ENCODE measurements at places on chromosomes 13 and 19.

- DNase-seq, result no peak
These were observed 31.0 kb downstream of the PIP5K1C start for GRCh38 chr19:3669082-3669946.

- no peak for DNase-seq
These were observed 22.7 kb downstream of the CCNA1 start for GRCh38 chr13:36454987-36455386.

- DNase-seq, result no peak
These were observed 757.6 kb downstream of the LIG4 start for GRCh38 chr13:107457686-107458085.

- DNase-seq, result peak; percentile 56
These were observed 43.8 kb downstream of the CCDC122 start for GRCh38 chr13:43835701-43836100.

GRCh38 chr19:19355606-19356139 lies 35.0 kb downstream of the MAU2 start:
- DNase-seq, result no peak

GRCh38 chr19:48905664-48906063 lies 5.6 kb downstream of the NUCB1 start:
- no peak for DNase-seq

- no peak for DNase-seq
These were observed 171.8 kb downstream of the MZT1 start for GRCh38 chr13:72555601-72556000.

GRCh38 chr13:64480211-64480610 lies 2749.9 kb downstream of the PCDH9 start:
- DNase-seq, result no peak

DNA sequence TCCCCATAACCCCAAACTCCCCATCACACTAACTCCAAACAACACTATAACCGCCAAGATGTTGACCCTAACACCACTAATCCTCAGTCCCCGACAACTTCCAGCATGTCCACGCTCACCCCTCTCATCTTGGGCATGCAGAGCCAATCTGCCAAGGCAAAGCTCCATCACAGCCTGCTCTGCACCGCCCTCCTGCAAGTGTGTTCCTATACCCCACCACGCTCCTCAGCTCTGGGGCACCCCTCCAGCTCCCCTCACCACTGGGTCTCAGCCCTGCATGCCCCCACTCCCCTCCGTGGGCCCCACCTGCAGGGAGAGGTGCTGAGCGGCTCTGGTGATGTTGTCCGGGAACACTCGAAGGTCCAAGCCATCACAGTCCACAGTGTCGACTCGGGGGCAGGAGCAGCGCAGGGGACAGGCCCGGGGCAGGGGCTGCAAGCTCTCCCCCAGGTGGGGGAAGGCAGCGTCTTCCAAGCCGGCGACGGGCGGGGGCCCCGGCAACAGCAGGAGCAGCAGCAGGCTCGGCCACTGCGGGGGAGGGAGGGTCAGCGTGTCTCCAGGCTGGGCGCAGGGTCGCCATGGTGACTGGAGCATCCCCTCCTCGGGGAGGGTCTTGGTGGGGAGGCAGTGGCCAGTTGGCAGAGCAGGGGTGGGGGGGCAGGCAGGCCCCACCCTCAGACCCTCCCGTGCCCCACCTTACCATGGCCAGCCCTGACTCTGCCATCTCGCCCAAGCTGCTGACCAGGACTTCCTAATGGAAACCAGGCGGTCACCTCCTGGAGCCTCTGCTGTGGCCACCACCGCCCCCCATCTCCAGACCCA lies 527 bp downstream of the PODNL1 start:
- DNase-seq, result no peak

DNA sequence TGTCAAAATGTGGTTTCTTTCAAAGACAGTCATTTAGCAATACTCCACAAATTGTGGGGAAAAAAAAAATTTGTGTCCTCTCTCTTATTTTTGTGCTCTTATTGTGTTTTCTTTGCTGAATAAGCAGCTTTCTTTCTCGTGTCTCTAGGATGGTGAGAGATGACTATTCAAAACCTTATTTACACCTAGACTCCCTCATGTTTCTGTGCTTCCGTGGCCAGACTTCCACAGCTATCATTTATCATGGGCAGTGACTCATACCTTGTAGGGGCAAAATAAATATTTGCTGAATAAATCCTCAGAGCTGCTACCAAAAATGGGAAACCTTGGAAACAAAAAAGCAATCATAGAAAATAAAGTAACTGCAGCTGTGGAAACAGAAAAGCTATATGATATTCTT lies 204.9 kb upstream of the MIR17HG start:
- DNase-seq, result peak; percentile 87

DNA sequence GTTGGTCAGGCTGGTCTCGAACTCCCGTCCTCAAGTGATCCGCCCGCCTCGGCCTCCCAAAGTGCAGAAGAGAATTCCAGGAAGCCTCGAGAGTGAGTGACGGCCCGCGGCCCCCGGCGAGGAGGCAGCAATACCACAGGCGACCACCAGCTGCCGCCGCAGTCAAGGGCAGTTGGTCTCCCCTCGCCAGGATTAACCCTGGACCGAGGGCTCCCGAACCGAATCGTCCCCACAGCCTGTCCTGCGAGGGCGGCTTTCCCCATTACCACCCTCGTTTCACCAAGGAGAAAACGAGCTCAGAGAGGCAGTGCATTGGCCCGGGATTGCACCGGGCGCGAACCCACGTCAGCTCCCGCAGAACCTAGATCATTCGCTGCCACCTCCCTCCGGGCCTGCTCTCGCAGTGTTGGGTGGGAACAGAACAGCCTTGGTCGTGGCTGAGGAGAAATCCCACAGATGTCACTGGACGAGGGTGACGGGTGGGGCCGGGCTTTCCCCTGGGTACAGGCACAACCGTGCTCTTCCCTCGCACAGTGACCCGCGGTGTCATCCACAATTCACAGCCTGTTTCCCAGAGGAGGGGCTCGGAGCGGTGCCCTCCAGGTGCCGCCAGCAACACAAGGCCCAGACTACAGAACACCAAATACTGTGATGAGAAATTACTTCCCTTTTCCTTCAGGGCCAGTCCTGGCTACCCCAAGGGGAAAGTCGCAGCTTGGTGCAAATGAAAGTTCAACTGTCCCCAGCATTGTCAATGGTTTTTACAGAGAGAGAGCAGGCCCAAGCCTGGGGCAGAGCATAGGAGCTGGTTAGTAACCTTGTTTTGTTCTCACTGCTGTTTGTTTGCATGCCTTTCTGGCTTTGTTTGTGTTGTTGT lies 24.8 kb downstream of the C2CD4C start:
- no peak for DNase-seq

GRCh38 chr19:7545300-7545699 lies 9.8 kb downstream of the PNPLA6 start:
- no peak for DNase-seq

GRCh38 chr19:28428663-28429348 lies 784.1 kb downstream of the UQCRFS1 start:
- no peak for DNase-seq

GRCh38 chr13:31882794-31883193 lies 143.5 kb downstream of the RXFP2 start:
- DNase-seq, result no peak

- peak; percentile 7 for DNase-seq
These were observed 1264.6 kb downstream of the PCDH9 start for GRCh38 chr13:65965501-65965900.

GRCh38 chr19:55270172-55270942 lies 9.6 kb downstream of the HSPBP1 start:
- DNase-seq, result no peak

GRCh38 chr13:87129602-87130300 lies 541.4 kb upstream of the SLITRK5 start:
- DNase-seq, result no peak

- DNase-seq, result peak; percentile 98
These were observed at the start of gene NECTIN2 for GRCh38 chr19:44845612-44846454. TSS of gene NECTIN2 (plus strand) at chr19:44846297. CDS start at chr19:44846526, 229 bp downstream.

DNA sequence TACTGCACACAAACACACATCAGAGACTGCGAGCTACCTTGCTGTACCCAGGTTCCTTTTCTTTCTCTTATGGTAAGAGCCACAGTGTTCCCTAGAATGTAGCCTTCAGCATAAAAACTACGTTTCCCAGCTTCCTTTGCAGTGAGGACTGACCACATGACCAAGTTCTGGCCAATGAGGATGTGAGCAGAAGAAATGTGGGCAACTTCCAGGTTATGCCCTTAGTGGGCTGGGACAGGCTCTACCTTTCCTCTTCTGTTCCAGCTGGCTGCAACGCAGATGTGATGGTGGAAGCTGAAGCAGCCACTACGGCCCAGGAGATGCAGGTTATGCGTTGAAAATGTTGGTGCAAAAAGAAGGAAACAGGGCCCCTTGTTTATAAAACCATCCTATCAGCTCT lies 27.5 kb downstream of the VRK3 start:
- no peak for DNase-seq

GRCh38 chr19:28633319-28634018 lies 579.5 kb downstream of the UQCRFS1 start:
- DNase-seq, result peak; percentile 16

- peak; percentile 10 for DNase-seq
These were observed 269.3 kb upstream of the MIR17HG start for GRCh38 chr13:91078093-91078679.

- peak; percentile 64 for DNase-seq
These were observed 7.0 kb downstream of the ARMC6 start for GRCh38 chr19:19040417-19040816.

DNA sequence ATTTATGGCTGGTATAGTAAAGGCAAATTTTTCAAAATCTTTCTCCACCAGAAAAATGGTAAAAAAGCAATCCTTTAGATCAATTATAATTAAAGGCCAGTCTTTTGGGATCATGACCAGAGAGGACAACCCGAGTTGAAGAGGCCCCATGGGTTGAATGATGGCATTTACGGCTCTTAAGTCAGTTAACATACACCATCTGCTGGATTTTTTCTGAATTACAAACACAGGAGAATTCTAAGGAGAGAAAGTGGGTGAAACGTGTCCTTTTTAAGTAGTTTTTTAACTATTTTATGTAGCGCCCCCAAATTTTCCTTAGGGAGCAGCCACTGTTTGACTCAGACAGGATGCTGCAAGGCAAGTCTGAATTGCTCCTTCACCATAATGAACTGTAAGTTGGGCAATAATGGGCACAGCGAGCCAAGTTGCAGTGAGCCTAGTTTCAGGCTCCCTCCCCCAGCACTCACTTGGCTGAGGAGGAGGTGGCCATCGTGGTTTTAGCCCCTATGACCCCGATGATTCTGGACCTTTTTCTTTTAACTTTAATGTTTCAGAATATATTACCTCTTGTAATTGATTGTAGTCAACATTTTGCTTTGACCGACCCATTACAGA lies 13.6 kb upstream of the ZNF611 start:
- DNase-seq, result peak; percentile 13

DNA sequence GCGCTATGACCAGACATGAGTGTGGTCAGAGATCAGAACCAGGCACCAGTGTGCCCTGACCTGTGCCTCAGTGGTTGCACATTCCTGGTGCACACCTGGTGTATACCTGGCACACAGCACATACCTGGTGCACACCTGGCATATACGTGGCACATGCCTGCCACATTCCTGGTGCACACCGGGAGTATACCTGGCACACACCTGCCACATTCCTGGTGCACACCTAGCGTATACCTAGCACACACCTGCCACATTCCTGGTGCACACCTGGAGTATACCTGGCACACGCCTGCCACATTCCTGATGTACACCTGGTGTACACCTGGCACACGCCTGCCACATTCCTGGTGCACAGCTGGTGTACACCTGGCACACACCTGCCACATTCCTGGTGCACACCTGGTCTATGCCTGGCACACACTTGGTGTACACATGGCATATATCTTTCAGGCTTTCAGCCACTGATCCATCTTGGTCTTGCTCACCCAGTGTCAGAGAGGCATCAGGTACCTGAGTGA lies 61.3 kb upstream of the ADGRL1 start:
- no peak for DNase-seq

DNA sequence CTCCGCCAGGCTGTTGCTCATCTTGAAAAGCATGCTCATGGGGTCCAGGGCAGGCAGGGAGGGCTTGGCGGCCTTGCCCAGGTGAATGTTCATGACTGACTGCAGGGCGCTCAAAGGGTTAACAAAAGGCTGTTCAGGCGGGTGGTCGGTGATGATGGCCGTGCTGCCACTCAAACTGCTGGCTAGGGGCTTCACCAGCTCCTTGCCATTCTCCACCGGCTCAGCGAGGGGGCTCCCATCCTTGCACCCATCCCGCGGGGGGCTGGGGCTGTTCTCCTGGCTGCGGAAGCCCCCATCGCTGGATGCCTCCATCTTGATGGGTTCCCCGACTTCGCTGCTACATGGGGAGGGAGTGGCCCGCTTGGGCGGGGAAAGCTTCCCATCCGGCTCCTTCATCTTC lies 71.7 kb downstream of the TSHZ3 start:
- DNase-seq, result no peak

DNA sequence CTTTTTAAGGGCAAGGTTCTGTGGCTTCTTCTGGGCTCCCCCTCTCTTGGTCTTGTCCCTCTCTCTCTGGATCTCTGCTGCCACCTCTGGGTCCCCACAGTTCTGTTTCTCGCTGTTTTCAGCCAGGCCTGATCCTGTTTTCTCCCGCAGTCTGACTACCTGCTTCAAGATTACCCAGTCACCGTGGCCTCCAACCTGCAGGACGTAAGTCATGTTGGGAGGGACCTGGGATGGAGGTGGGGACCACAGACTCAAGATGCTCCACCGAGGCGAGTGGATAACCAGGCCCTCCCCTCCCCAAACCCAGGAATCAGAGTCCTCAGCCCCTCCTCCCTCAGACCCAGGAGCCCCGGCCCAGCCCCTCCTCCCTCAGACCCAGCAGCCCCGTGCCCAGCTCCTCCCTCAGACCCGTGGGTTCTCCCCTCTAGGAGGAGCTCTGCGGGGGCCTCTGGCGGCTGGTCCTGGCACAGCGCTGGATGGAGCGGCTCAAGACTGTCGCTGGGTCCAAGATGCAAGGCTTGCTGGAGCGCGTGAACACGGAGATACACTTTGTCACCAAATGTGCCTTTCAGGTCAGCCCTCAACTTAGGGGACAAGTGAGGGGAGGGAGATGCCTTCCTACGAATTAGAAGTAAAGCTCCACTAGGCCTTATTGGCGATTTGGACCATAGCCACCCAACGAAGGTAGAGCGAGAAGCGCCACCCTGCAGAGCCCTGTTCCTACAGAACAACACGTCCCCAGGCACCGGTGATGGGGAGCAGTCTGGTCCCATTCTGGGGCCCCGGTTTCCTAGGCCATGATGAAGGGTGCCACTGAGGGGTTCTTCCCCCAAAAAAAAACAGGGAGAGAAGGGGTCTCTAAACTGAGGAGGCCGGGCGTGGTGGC lies 2.2 kb downstream of the FLT3LG start:
- peak; percentile 41 for DNase-seq

- no peak for DNase-seq
These were observed 7.1 kb downstream of the ARGLU1 start for GRCh38 chr13:106560821-106561220.

DNA sequence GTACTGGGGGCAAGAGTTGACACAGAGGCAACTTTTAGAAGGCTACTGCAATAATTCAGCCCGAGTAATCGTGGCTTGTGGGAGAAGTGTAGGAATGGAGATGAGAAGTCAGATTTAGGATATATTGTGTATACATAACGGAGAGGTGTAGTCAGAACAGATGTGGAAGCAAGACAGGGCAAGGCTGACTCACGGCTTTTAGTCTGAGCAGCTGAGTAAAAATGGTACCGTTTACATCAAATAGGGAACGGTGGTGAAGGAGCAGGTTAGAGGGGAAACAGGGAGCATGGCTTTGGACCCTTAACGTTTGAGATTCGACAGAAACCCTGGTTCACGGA lies 796 bp upstream of the LSM14A start:
- peak; percentile 87 for DNase-seq

- no peak for DNase-seq
These were observed 24.2 kb downstream of the PPP1R37 start for GRCh38 chr19:45117167-45117594.

GRCh38 chr13:98500963-98501421 lies 75.9 kb downstream of the STK24 start:
- no peak for DNase-seq

Measured in fibroblast of skin of abdomen (primary cell).